CD4-positive, alpha-beta T cell treated with Interleukin-15 for 4 hours (primary cell): ENCODE measurements at places on chromosomes 1 and 21.

DNA sequence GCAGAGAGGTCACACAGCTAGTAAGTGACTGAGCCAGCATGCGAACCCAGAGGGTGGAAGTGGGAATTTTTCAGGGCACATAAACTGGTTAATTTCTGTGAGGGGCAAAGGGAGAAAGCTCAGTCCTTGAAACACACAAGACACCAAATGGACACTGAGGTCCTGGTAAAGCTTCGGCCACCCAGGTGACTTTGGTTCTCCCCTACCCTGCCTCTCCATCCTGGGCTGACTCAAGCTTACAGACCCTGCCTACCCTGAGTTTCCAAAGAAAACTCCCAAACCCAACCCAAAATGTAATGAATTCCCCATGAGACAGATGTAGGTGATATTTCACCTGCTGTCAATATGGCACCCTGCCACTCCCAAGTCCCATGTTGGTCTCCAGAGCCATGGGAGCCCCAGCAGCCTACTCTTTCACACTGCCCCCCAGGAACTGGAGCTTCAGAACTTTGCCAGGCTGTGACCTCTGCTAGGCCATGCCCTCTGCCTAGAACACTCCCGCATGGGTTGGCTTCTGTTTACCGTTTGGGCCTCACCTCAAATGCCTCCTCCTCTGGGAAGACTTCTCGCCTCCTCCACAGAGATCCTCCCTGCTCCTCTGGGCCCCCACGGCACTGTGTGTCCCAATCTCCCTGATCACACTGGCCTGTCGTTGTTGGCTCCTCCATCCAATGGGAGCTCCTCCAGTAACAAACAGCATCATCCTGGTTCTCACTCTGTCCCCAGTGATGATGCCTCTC lies 3.7 kb upstream of the LRP8 start:
- DNase-seq: no peak

- no peak for DNase-seq
These were observed 45.2 kb downstream of the COQ8A start for GRCh38 chr1:226985239-226985838.

DNA sequence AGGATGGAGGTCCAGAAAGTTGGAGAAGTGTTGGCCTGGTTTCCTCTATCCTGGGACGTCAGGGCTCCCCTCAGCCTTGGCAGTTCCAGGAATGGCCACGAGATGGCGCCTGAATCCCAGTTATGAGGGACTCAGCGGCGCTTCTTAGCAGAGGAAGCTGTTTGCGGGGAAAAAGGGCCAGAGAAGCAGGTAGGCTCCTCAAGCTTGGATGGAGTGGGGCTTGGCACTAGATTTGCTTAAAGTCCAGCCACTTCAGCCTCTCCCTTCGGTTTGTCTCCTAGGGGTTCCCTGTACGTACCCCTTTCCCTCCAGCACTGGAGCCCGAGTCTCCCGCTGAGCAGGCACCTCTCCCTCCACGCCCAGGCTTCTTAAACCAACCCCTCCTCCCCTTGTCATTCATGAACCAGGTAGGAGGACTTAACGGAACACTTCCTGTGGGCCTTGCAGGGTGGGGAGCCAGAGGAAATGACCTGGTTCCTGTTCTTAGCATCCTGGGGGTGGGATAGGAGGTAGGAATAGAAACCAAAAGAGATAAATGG lies 32.0 kb upstream of the TENT5B start:
- peak; percentile 88 for DNase-seq

GRCh38 chr1:245353411-245353810 lies 198.6 kb downstream of the KIF26B start:
- no peak for DNase-seq

DNA sequence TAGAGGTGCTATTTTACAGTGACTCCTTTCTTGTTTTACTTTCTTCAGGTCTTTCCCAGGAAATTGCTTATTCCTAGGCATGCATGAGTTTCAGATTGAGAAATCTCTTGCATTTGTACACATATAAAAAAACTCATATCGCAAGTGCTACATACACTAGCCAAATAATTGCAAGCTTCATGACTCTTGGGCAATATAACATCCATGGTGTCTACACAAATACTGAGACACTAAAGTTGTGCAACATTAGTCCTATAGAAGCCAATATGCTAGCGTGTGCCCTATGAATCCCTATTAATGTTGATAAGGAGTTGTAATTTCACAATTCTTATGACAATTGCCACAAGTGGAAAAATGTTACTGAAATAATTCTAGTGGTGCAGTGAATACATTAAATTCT lies 591.0 kb downstream of the ADGRL2 start:
- DNase-seq: no peak

GRCh38 chr1:160411271-160412027 lies 11.1 kb downstream of the VANGL2 start:
- DNase-seq: no peak

- no peak for DNase-seq
These were observed 35.1 kb downstream of the ARHGAP29 start for GRCh38 chr1:94202241-94202640.

GRCh38 chr1:185421485-185422107 lies 104.6 kb upstream of the IVNS1ABP start:
- no peak for DNase-seq

- DNase-seq: no peak
These were observed 95.8 kb downstream of the VWA5B1 start for GRCh38 chr1:20386323-20387081.

DNA sequence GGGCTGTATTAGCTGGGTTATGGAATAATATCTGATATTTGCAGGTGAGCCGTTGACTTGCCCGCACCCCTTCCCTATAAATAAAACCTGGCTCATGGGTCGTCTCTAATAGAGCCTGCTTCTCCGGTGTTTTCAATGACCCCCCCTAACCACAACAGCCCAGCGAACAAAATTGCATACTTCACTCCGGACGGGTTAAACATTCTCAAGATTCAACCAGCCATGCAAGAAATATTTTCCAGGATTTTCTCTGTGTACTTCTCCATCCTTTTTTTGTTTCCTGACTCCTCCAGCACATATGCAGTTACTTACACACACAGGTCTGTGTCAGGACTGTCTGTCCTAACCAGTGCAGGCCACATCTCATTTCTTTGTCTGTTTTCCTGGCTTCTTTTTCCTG lies 267.7 kb downstream of the ZNF648 start:
- no peak for DNase-seq
